ENCODE measurements at places on chromosomes 13 and 19.

DNA sequence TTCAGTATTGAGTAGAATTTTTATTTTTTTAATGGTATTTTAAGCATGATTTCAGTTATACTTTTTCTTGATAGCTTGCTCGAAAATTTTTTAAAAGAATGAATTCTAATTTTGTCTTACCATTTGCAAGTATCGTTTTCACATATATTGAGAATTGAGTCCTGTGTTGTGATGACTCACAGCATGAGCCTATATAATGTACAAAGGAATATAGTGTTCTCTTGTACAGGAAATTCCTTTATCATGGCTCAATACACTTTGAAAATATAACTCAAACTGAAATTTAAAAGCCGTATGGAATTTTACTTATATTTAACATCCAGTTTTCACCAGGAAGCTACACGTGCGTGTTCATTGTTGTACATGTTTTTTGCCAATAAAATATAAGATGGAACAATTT, 161.1 kb upstream of the TMTC4 start:
- no peaks in the 10 kb centered on the region for H3K27me3 ChIP-seq
- H3K36me3 ChIP-seq: no peaks in the 10 kb centered on the region
- no peak for DNase-seq
- no peak overlapping the region for H3K27ac ChIP-seq

- DNase-seq: no peak
- H3K4me3 ChIP-seq: no peak overlapping the region
- H3K4me1 ChIP-seq: no peaks in the 10 kb centered on the region
- H3K27me3 ChIP-seq: peaks cover 7% of the 10 kb centered on the region
- no peak overlapping the region for H3K27ac ChIP-seq
These were observed 14.0 kb downstream of the KLK4 start for GRCh38 chr19:50897191-50897607.

- peak; percentile 85 for DNase-seq
- no peaks in the 10 kb centered on the region for H3K27me3 ChIP-seq
- peaks cover 39% of the 10 kb centered on the region for H3K4me1 ChIP-seq
- H3K4me3 ChIP-seq: peak overlapping the region; percentile 96
- peaks cover 24% of the 10 kb centered on the region for H3K36me3 ChIP-seq
These were observed 2.3 kb upstream of the LCP1 start for GRCh38 chr13:46184277-46184699.

DNA sequence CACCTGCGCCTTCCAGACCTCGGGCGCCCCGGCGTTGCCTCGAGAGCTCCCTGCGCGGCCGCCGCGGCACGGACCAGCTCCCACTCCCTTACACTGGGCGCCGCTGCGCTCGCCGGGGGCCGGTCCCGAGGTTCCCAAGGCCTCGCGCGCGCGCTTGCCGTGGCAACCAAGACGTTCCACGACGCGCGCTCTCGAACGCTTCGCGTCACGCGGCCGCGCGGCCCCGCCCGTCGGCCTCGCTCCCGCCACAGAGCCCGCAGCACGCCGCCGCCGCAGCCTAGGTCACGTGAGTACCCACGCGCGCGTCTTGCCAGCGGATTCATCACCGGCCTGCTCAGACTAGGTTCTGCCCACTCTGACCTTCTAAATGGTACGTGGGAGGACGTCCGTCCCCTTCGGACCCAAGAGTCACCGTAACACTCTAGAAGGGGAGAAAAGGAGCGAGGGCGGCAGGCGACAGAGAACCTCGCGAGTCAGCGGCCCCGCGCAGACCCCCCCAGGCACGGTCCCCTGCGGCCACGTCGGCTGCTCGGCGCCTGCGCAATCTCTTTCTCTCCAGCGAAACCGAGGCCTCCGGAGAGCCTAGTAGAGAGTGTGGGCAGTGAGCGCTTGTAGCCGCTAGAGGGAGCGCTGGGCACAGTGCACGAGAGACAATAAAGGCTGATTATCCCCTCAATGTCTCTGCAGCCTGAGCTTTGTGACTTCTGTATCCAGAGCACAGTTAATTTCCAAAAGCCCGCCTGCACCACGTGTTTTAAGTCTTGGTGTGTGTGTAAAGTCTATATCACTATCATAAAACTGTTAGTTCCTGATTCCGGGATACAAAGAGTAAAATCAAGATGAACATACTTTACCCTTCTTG, at the start of gene SPART:
TSS of gene SPART (minus strand) at position 173 of the 862 bp plus-strand sequence. CDS start 10,564 bp downstream, outside the sequence.
- peaks cover 13% of the 10 kb centered on the region for H3K27me3 ChIP-seq
- peak within 1 kb of the TSS; percentile 91 for H3K27ac ChIP-seq

DNA sequence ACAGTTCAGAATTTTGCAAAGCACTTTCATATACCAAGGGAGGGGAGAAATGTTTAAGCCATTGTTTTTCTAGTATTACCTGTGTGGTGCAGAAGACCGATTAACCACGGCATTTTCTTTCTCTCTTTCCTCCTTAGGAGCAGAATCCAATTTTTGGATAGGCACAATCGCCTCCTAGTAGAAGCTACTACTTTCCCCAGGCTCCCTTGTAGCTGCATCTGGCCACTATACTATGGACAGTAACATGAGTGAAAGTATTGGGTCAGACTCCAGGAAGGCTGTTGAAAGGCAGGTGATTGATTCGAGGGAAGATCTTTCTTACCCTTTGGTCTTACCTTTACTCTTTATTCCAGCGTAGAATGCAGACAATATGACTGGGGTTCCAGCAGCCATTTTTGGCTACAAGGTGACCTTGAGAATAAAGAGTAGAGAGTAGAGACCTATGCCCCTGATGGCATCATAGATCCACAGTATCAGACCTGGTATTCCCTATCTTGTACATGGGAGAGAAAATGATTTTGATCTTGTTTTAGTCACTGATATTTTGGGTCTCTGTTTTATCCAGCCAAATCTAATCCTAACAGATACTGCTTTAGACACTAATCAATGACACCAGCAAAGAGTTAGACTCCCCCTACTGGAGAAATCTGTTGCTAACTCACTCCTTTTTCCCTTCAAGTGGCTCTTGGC, 77.0 kb downstream of the LRRC63 start:
- H3K27ac ChIP-seq: no peak overlapping the region
- no peaks in the 10 kb centered on the region for H3K27me3 ChIP-seq
- DNase-seq: no peak
- H3K36me3 ChIP-seq: no peaks in the 10 kb centered on the region
- no peak overlapping the region for H3K4me3 ChIP-seq
- peaks cover 10% of the 10 kb centered on the region for H3K4me1 ChIP-seq

- peaks cover 88% of the 10 kb centered on the region for H3K36me3 ChIP-seq
- no peaks in the 10 kb centered on the region for H3K27me3 ChIP-seq
- peak; percentile 24 for DNase-seq
- peaks cover 57% of the 10 kb centered on the region for H3K4me1 ChIP-seq
These were observed 28.3 kb upstream of the GARRE1 start for GRCh38 chr19:34226036-34226435.

DNA sequence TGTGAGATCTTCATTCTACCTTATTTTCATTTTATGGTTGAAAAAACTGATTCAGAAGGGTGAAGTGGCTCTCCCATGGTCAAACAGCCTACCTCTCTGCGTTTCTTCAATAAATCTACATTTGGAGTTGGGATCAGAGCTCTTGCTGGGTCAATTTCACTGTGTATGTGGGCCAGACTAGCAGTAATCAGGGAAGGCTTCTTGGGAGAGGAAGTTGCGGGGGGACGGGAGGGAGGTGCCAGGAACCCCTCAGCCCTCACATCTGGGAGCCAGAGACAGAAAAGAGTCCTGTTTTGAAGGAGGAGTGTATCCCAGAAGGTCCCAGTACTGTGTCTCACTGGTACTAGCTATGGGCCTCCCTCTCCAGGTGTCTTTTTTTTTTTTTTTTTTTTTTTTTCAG, 934 bp downstream of the KXD1 start:
- DNase-seq: no peak
- H3K27ac ChIP-seq: peak overlapping the region; percentile 86
- peak overlapping the region; percentile 95 for H3K4me3 ChIP-seq
- H3K27me3 ChIP-seq: no peaks in the 10 kb centered on the region

GRCh38 chr19:50460161-50460765, 16.0 kb upstream of the EMC10 start:
- no peaks in the 10 kb centered on the region for H3K36me3 ChIP-seq
- no peak overlapping the region for H3K4me3 ChIP-seq
- peaks cover 16% of the 10 kb centered on the region for H3K4me1 ChIP-seq
- H3K27ac ChIP-seq: peak overlapping the region; percentile 19
- peaks cover 16% of the 10 kb centered on the region for H3K27me3 ChIP-seq
